ENCODE measurements at places on chromosomes 3 and 15.

GRCh38 chr3:30302027-30302426 lies 304.4 kb upstream of the TGFBR2 start:
- no peak for DNase-seq

GRCh38 chr15:85125056-85125661 lies 143.5 kb downstream of the PDE8A start:
- peak; percentile 55 for DNase-seq

DNA sequence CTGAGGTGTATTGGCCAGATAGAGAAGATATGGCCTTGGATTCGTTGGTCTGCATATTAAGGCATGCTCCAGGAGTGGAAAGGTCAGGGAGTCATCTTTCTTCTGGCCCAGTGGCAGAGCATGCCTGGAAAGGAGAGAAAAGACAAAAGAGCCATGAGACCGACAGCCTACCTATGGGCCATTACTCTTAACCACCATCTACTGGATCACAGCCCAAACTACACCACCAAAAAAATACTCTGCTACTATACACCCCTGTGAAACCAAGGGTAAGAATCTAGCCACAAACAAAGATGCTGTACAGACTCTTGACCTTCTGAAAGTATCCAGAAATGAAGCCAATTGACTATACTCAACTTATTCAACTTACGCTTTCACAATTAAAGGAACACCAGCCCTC lies 96.1 kb upstream of the PLSCR5 start:
- no peak for DNase-seq

DNA sequence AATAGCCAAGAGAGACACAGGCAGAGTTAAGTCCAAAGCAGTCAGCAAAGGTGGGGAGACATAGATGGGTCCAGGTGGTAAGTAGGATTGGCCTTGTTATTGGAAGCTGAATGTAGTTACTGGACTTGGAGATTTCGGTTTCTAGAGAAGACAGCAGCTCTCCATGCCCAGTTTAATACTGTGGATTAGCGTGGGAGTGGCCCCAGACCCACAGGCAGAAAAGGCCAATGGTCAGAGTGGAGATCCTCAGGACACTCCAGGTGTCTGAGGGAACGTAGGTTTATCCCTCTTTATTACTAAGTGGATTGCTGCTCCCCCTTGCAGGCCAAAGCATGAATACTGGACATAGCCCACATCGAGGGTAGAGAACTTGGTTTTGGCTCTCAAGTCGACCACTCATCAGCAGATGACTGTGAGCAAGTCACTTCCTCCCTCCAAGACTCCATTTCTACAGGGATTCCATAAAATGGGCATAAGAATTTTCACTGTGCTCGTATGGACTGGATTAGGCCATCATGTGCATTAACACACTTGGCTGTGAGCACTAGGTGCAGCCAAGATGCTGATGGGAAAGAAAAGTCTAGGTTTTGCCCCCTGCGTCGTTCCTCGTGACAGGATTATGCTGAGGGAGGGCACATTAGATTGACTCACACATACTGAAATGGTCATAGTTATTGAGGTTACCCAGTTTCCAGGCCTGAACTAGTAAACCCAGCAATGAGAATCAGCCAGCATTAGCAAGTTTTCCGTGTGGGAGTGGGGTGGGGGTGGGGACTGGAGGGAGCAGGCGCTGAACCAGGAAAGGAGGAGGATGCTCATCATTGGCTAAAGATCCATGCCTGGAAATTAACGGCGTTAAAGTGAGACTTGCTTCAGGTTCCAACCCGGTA lies 225.2 kb upstream of the TPRG1 start:
- DNase-seq = peak; percentile 22

- DNase-seq = peak; percentile 73
Observed at GRCh38 chr3:49017971-49018706, at the start of gene DALRD3. Gene DALRD3 (minus strand): TSS chr3:49018580. CDS start chr3:49018564, 16 bp downstream.

- DNase-seq = no peak
Observed at GRCh38 chr3:113409676-113410075, 31.6 kb downstream of the CFAP44 start.

GRCh38 chr3:132538072-132538471 lies 59.0 kb upstream of the ACKR4 start:
- DNase-seq = no peak

DNA sequence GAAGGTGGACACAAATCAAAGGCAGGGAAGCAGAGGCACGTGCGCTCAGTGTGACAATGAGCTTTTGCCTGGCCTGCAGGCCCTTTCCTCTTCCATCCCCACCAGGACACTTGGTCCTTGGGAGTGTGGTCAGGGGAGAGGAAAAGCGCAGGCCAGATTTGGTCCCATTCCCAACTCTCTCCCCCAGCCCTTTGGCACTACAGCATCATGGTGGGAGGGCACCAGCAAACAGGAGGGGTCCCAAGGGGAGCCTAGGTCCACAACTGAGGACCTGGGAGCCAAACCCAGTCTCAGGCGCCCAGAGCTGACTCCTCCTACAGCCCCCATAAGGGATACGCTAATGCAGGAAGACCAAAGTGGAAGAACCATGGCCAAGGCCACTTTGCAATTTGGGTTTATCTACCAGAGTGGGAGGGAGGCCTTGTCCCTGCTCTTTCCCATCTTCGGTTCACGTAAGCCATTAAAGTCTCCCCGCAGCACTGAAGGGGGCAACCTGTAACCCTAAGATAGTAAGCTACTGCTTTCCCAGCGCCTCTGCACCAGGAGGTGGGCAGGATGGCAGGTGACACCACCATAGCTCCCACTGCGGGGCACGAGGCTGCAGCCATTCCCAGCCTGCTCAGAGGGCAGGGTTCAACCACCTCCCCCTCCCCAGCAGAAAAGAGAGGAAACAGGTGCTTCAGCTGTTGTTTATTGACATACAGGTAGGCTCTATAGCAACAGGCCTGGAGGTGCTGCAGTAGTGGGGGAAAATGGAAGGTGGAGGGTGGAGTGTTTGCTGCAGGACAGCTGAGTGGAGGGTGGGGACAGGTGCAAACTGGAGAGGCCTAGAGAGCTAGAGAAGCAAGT lies 993 bp upstream of the GRAMD2A start:
- DNase-seq = no peak

GRCh38 chr15:94119298-94119811 lies 112.0 kb upstream of the MCTP2 start:
- DNase-seq = no peak

- DNase-seq = no peak
Observed at GRCh38 chr3:175941352-175941751, 1082.2 kb downstream of the NAALADL2 start.

- DNase-seq = peak; percentile 8
Observed at GRCh38 chr3:53224026-53224425, 31.8 kb downstream of the TKT start.

DNA sequence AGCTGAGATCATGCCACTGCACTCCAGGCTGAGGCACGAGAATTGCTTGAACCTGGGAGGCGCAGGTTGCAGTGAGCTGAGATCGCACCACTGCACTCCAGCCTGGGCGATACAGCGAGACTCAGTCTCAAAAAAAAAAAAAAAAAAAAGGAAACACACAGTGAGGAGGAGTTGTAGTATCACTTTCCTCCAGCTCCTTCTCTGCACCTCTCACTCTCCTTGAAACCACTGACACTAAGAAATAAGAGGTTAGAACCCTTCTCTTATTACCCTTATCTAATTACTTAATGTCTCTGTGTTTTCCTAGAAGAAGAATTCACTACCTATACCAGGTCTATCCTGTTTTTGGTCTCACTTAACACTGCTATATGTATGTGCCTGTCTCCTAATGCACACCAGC lies 31.7 kb downstream of the RAB27A start:
- DNase-seq = no peak

DNA sequence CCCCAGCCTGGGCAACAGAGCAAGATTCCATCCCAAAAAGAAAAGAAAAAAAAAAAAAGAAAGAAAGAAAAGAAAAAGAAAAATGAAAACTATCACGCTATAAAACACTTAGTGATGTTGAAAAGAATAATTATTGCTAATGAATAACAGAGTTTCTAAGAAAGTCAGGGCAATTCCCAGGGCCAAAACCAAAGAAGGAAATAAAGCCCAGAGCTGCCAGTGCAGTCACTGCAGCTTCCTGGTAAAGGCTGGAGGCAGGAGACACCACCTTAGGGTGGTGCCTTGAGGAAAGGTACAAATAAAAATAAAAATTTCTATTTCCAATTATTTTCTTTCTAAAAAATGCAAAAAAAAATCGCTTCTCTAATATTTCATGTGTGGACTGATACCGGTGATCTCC lies 19.7 kb upstream of the UACA start:
- no peak for DNase-seq

DNA sequence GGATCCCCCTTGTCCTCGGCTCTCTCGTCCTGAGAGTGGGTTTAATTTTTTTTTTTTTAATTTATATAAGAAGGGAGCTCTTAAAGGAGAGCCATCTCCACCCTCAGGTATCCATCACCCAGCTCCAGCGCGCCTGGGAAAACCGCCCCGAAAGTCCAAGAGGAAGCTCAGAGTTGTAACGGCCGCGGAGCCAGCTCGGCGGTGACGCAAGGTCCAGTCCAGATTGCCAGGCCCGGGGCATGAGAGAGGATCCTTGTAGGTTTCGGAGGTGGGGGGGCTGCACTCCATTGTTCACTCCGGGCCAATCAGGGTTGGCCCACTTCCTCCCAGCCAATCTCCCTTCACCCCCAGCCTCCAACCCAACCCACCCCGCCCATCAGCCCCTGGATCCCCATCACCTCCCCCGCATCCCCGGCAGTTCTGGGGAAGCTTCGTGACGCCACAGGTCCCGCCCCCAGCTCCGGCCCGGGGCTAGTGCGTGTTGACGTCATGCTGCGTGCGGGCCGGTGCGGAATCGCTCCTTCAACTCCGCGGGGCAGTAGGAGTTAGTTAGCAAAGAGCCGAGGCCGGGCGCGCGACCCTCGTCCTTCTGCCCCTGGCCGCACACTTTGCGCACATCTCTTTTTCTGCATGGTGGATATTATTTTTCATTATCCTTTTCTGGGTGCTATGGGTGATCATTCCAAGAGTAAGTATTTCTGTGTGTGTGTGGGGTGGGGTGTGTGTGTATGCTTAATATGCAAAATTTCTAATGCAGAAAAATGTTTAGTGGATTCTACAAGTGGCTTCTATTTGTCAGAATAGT lies at the start of gene ISL2:
Gene ISL2 (plus strand): TSS at position 520 of the 805 bp plus-strand sequence. CDS start 111 bp downstream, at position 631.
- peak; percentile 53 for DNase-seq

DNA sequence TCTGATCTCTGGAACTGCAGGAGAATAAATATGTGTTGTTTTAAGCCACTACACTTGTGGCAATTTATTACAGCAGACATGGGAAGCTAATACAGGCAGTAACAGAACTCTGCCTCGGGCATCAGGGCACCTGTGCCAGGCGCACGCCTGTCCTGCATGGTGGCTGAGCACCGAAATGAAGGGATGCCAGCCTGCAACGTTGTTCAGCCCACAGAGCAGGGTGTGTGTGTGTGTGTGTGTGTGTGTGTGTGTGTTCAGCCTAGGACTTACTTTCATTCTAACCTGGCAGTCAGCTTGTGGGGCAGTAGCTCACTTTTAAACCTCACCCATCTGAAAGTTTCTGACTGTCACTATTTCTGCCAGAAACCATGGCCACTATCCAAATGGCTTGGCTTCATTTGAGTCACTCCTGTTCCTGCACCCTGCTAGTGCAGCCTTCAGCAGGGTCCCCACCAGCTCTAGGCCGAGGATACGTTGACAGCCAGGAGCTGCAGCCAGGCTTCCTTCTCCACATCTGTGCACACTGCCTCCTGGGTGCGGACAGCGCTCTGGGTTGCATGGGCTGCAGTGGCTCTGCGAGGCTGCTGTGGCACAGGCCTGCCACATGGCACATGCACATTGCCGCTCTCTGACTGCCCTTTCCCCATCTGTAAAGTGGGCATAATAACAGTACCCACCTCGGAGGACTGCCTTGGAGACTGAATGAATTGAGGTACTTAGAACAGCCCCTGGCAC lies 4.5 kb downstream of the UROC1 start:
- no peak for DNase-seq

- peak; percentile 30 for DNase-seq
Observed at GRCh38 chr3:25427563-25427941, 511 bp upstream of the RARB start.

DNA sequence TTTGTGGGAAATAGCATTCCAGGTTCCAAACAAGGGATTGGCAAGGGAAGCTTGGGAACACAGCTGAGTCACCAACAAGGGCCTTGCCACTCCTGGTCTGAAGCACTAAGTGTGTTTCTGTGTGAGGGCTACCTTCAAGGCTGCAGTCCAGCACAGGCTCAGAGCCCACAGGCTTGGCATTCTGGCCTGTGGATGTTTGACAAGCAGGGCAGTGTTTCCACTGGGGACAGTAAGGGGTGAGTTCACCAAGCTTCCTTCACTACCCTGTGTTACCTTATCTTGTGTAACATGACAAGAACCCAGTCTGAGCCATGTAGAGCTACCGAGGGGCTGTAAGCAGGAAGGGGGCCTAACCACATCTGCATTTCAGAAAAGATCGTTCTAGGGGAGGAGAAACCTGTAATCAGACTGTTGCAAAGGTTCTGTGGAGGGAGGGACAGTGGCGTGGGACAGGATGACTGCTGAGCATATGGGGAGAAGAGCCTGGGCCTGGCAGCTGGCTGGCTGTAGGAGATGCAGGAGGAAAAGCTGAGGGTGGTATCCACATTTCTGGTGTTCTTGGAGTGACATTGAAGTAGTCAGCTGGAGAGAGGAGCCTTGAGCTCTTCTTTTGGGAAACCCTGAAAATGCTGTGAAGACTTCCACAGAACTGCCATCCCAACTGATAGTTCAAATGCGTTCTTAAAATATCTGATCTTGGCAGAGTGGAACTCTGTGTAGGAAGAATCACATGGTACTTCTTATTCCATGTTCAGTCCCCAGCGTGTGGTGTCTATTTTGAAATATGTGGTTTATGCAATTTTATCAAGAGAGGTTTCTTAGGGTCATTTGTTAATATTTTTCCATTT lies 61.3 kb downstream of the CTDSPL start:
- peak; percentile 74 for DNase-seq

GRCh38 chr3:81425198-81425868 lies 336.1 kb downstream of the GBE1 start:
- peak; percentile 12 for DNase-seq

Data from AG20443 (cell line).